ENCODE measurements at places on chromosomes 1 and 21. TPM values are rescaled to one million over a fixed set of nuclear protein-coding genes. Genes with fewer than 3 reads are reported as not detected.

The TRIM58 gene
- total RNA-seq: not detected

GRCh38 chr1:160108888-160109662 lies 6.5 kb upstream of the ATP1A2 start:
- peak; percentile 72 for DNase-seq

The LCE3D gene
- not detected for total RNA-seq

The OR2L2 gene
- total RNA-seq: not detected

The GPR157 gene
- total RNA-seq: 2.8 TPM

DNA sequence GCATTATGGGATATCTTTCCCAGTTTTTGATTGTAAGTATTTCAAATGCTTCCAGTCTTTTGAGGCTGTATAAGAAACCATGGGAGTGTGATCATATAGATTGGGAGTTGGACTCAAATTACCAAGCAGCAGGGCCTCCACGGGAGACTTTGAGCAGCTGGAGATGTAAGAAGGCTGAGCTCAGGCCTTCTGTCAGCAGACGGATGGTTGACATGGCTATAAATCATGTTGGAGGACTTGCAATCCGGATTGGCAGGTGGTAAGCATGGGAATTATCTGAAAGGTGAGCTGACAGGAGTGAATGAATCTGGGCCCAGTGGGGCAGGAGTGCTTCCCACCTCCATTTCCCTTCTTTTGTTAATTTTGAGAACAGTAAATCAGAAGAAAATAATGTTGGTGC lies 83.2 kb upstream of the PPM1J start:
- no peak for DNase-seq

DNA sequence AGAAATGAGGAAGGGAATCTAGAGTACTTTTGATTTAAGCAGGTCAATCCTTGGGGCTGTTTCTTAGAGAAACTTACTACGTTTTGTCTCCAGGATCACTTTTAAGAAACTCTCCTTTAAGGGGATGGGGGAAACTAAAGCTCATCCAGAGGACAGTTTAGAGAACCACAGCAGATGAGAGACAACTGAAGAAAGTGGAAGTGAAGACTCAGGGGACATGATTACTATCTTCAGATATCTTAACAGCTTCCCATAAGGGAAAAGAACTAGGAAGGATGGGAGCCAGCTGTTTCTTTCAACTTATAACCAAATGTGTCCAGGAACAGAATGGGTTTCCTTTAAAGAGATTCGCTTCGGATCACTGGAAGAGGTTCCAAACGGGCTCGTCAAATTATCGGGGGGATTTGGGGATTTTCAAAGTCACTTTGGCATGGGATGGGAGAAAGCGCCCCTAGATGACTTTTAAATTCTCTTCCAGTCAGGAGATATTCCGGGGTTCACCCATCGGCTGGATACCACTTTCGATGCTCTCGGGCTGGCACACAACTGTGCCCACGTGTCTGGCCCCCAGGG lies 1.2 kb downstream of the SCMH1 start:
- DNase-seq: peak; percentile 23

- DNase-seq: no peak
Measured at GRCh38 chr1:58456470-58456869, 90.1 kb downstream of the OMA1 start.

DNA sequence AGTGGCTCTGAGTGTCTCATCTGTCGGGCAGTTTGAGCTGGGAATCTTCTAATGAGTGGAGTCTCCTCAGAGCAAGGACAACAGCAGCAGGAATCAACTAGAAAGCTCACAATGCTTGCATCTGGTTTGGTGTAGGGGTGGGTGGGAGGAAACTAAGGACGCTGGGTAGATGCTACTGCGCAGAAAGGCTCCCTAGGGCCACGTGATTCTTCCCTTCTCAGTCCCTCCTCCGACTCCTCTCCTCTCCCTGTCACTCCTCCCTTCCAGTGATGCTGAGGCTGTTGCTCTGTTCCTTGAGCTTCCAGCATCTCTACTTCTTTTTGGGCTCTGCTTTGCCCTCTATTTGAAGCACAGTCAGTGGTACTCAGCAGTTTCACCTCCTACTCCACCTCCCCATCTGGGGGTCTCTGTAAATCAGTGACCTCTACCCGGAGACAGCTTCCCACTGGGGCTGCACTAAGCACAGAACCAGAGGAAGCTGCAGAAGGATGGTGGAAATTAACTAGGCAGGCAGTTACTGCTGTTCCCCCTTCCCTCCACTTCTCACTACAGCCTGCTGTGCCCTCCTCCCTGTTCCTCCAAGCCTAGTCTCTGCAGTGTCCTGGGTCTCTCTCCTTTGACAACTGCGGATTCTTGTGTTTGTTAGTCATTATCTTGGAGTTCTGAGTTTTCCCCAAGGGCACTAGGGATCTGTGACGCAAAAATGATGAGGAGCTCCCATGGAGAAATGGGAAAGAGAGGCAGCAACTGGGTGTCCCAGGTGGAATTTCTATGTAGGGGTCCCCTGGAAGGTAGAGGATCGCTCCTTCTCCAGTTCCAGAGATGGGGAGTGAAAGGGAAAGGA lies 5.8 kb downstream of the LINGO4 start:
- DNase-seq: no peak

The GREM2 gene
- total RNA-seq: 0.08 TPM

The TEDDM1 gene
- not detected for total RNA-seq

- DNase-seq: no peak
Measured at GRCh38 chr1:68633141-68633919, 136.4 kb upstream of the DEPDC1 start.

The MATN1 gene
- total RNA-seq: 0.05 TPM

GRCh38 chr1:21238141-21238800 lies 52.0 kb downstream of the ECE1 start:
- DNase-seq: peak; percentile 74

DNA sequence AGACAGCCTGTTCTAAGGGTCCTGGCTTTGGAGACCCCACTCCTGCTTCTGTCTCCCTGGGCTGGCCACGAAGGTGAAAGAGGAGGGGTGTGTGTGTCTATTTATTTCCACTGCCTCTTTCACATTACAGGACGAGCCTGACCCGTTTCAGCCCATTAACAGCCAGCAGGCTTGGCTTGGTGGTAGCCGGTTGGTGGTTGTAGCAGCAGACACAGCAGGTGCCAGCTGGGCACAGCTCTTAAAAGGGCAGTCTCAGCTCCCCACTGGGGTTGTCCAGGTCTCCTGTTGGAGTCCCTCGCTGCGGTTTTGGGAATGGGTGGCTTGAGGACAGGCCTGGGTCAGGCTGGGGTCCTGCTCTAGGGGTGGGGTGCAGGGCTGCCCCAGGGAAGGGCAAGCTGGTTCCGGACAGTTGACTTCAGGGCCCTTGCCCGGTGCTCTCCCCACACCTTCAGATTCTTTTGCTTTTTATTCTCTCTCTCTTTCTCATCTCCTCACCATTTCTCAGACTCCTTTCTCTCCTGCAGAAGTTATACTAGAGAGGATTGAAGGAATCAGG lies 84.6 kb downstream of the ACTL8 start:
- DNase-seq: no peak

- DNase-seq: no peak
Measured at GRCh38 chr1:226017070-226017469, 17.9 kb upstream of the SDE2 start.

DNA sequence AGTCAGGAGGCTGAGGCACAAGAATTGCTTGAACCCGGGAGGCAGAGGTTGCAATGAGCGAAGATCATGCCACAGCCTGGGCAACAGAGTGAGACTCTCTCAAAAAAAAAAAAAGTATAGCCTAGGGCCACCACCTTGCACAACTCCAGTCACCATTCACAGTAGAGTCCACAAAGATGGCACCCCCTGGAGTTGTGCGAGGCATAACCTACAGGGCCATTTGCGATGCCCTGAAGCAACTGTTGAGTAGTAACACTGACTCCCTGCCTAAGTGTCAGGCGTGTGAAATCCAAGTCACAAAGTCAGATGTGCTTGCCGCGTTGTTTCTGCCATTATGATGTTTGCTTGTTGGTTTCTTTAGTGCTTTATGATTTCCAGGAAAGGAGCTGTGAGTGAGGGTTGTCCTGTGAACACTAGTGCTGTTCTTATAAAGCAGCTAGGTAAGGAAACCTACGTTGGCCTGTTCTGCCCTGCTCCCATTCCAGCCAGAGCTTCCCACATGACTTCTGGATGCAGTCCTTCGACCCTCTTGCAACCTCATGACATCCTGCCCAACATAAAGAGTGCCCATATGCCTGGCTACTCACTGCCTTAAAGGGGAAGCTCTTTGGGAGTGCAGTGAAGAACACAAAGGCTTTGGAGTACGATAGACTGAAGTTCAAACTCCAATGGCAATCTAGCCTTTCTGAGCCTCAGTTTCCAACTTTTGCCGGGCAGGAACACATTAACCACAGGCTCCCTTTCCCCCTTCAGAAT lies 29.8 kb downstream of the FHAD1 start:
- no peak for DNase-seq

The DPT gene
- not detected for total RNA-seq

- no peak for DNase-seq
Measured at GRCh38 chr1:30632481-30632880, 90.9 kb downstream of the MATN1 start.

The MEX3A gene
- total RNA-seq: 4.5 TPM

The RC3H1 gene
- total RNA-seq: 25.6 TPM

The S100A7 gene
- total RNA-seq: not detected

The CACNA1S gene
- total RNA-seq: 57.2 TPM

DNA sequence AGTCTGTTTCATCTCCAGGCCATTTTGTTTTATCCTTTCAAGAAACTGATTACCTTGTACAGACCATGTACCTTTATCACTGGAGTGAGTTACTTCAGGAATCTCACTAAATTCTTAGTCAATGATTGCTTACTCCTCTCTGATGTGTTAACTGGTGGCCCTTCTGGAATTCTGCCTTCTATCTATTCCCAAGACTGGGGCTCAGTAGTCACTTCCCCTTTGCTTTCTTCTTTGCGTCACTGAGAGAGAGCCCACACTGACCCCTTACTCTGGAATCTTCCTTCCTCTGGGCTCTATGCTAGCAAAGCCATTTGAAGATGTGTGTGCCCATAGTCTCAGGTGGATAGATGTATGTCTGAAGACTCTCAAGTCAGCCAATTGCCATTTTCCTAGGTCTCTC lies 34.6 kb downstream of the XCL2 start:
- no peak for DNase-seq

GRCh38 chr1:11691302-11691914 lies at the start of gene DRAXIN:
Gene DRAXIN (plus strand): TSS chr1:11691710. CDS start chr1:11706259, 14,549 bp downstream.
- DNase-seq: no peak

DNA sequence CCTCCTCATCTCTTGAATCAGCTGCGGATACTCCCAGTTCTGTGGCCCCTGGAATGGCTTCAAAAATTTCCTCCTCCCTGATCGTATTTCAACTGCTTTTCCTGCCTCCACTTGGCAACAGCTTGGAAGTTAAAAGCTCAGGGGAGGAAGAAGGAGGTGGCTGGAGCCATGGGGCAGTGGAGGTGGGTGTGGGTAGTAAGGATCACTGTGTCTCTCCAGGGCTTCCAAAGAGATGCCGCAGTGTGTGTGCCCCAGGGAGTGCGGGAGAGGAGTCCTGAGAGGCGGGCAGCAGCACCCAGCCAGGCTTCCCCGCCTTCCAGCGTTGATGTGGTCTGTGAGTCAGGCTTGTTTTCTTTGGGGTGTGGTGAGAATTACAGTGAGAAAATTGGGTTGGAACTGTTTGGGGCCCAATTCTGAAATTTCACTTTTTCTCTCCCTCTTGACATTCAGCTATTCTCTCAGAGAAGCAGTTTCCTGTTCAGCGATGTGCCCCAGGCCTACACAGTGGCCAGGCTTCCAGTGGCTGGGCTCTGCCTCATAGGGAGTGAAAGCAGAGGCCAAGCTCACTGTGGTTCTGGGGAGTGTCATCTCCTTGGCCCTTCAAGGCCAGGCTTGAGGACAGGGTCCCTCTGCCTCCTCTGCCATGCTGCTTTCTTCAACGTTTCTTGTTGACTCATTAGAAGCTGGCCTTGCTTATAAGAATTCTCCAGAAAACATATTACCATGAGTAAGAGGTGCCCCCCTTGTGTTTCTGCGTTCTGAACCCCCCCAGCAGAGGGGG lies 69.0 kb downstream of the PGM1 start:
- DNase-seq: peak; percentile 89

DNA sequence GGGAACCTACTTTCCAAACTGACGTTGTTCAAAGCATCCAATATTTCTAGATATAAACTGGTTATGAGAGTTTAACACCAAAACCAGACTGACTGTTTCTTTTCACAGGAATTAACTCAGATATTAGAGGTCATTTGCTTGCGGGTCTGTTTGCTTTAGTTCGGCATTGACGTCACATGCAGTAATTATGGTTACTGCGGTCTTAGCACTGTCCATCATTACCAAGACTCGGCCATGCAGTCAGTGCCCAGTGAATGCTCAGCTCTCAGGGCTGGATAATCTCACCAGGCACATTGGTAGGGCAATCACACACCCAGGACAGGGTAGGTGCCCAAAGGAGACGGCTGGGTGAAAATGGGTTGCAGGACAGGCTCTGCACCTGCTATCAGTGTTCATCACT lies 9.9 kb upstream of the F3 start:
- no peak for DNase-seq

DNA sequence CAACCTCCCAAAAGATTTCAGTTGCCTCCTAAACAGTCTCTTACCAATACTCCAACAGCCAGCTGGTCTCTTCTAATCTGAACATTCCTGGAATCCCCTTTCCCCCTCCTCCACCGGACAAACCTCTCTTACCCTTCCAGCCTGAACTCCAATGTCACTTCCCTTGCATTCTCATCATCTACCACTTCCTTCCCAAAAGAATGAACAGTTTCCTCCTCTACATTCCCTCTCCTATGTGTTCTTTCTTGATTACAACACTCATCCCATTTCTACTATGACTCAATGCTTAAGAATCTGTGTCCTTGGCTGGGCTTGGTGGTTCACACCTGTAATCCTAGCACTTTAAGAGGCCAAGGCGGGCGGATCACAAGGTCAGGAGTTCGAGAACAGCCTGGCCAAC lies 417.1 kb downstream of the SETD4 start:
- DNase-seq: no peak

The NPHS2 gene
- total RNA-seq: not detected

GRCh38 chr1:90946630-90947029 lies 75.2 kb downstream of the ZNF644 start:
- DNase-seq: no peak

DNA sequence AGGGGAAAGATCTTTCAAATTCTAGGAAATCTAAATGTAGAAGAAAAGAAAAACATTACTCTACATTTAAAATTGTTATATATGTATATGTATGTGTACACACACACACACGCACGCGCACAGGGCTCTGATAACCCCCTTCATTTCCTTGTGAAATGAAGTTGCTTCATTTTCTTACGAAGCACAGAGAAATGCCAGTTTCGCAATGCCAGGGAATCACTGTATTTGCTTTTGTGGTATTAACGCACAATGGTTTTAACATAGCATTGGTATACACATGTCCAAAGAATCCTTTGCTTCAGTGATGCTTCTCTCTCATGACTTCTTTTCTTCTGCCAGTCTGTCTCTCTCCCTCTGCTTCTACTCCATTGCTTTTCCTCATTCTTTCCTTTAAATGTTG lies 8.4 kb upstream of the DDAH1 start:
- DNase-seq: no peak

DNA sequence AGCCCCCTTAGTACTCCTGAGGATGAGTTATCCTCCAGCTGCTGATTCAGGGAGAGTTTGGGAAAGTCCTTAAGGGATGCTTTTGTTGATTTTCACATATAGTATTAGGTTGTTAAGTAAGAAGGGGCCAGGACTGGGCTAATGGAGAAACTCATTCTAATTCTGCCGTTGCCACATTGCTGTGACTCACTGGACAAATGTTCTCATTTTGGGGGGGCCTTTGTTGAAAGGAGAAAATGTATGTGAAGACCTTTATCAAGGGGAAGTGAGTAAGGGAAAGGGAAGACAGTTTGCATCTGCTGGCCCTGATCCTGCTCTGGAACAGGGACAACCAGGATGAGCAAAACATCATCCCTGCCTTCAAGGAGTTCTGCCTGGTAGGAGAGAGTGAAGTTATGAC lies 123.2 kb upstream of the FGGY start:
- DNase-seq: no peak
